ENCODE measurements at places on chromosomes 3 and 15.

DNA sequence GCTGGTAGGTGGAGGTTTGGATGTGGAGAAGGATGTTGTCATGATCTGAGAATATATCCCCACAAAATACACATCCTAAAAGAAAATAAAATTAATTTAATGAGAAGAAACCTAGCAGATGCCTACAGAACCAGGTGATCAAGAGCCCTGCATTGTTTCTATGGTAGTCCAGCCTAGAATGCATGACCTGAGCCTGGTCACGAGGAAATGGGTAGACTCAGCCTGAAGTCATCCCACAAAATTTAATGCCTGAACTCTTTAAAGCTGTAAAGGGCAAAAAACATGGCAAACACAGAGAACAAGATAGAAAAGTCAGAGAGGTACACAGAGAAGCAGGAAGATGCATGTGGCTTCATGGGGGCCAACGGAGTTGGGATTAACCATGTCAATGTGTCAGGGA is 36.0 kb downstream of the LDHAL6B start:
- DNase-seq: no peak

GRCh38 chr15:30046430-30046829 is 36.3 kb upstream of the GOLGA8J start:
- no peak for DNase-seq

- no peak for DNase-seq
Observed at GRCh38 chr3:171066206-171066605, 39.7 kb upstream of the SLC2A2 start.

GRCh38 chr3:104788807-104789206 is 577.9 kb upstream of the ALCAM start:
- DNase-seq: no peak
